Brain microvascular endothelial cell (primary cell): ENCODE measurements at places on chromosomes 12 and 14.

- DNase-seq = no peak
These were observed 12.7 kb upstream of the EIF4B start for GRCh38 chr12:52993558-52993869.

DNA sequence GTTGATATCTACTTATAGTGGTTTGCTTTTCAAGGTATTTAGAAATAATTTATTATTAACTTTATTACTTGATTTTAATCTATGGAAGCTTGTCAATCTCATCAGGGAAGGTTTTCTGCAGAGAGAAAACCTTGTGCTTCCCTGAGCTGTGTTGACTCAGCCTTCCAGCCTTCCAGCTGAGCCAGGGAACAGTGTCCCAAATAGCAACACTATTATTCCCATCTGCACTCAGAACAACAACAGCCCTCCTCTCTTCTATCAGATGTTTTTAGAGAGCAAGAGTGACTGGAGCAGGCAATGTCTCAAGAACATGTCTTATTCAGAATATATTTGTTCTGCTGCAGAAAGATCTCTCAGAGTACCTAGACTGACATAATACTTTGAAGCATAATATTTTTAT lies 389.9 kb upstream of the GARIN6 start:
- no peak for DNase-seq

DNA sequence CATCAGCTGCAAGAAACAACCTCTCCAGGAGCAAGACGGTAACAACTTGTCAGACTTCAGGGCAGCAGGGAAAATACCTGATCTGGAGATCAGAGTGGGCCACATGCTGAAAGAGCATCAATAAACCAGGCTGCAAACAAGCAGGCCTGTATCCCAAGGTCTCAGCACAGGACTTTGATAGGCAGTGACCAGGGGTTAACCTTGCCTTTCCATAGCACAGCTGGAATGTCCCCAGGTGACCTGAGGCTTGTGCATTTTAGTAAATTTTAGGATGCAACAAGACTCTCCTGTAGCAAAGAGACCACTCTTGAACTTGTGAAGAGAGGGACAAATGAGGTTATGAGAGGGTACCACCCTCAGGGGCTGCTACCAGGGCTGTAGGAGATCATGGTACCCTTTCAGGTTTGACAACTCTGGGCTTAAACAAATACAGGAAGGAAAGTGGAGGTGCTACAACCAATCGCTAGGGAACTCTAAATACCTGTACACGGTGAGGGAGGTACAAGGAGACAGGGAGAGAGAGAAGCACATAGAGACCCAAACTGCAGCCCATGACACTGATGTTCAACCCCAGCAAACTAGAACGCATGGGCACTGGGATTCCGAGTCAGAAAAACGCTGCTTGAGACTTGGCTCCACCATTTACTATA lies 95.4 kb upstream of the EVL start:
- DNase-seq = no peak

GRCh38 chr14:32039401-32040030 lies 37.6 kb upstream of the ARHGAP5 start:
- no peak for DNase-seq

DNA sequence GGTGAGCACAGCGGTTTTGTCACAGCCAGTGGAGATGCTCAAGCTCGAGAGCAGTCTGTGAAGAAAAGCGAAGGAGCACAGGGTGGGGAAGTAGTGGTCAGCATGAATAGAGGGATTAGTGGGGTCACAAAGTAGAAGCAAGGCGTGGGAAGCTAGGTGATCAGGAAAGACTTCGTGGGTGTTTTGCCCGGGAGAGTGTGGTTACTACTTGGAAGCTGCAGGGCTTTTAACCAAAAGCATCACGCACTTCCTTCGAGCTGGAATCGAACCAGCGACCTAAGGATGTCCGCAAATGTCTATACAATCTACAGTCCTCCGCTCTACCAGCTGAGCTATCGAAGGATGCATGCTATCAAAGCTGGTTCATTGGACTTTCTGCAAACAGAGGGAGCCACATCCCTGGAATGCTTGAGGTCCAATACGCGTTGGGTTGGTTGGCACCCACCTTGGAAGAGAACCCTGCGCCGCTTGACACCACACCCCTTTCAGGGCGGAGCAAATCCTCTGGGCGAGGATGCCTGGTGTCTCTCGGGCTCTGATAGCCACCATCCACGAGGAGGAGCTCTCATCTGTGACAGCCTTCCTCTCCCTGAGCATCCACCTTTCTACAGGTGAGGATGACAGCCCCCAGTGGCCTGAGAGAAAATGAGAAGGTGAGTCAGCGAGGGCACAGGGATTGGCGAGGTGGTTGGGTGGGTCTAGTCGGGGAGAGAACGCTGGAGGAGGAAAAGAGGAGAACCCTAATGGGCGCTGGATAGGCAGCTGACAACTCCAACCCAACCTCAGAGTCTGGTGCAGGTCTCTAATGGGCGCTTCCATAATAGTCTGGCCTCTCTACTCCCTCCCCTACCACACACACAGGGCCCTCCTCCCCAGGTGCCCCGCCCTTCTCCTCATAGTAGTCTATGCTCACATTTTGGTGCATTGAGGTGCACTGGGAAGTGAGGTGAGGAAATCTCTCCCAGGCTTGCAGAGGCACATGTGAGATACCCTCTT lies 16.0 kb upstream of the OR6S1 start:
- peak; percentile 49 for DNase-seq

- no peak for DNase-seq
These were observed 52.9 kb downstream of the PRKCH start for GRCh38 chr14:61374284-61374683.

GRCh38 chr12:114355389-114356088 lies 50.4 kb downstream of the TBX5 start:
- no peak for DNase-seq

- no peak for DNase-seq
These were observed 217.4 kb upstream of the RTL1 start for GRCh38 chr14:101120641-101121507.

DNA sequence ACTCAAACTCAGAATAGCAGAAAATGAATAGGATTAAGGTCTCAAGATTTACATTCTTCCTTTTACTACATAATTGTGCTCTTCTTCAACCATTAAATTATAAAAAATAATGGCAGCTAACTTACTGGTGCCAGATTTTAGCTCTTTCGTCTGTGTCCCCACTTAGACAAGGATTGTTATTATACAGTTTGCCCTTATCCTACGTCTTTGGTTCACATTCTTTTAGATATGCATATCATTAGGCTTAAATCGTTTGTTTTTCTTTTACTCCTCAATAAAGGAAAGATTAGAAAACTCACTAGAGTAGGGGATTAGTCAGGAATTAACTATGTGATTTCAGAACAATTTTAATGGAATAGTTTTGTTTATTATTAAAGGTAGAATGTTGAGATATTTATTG lies 129.6 kb upstream of the GARIN2 start:
- no peak for DNase-seq

GRCh38 chr12:117321572-117321971 lies 39.9 kb downstream of the NOS1 start:
- no peak for DNase-seq

DNA sequence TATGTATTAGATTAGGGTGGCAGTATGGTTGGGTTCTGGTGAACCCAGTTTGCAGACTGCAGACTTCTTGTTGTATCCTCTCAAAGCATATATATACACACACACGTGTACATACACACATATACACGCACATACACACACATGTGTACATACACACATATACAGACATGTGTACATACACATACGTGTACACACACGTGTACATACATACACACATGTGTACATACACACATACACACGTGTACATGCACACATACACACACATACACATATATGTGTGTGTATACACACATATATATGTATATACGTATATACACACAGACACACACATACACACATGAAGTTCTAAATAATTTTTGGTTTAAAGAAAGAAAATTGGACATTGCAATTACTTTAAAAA lies 780.2 kb downstream of the FLRT2 start:
- DNase-seq = no peak

GRCh38 chr14:46691819-46692218 lies 40.2 kb upstream of the RPL10L start:
- no peak for DNase-seq

GRCh38 chr12:109952873-109953272 lies 43.3 kb downstream of the GIT2 start:
- DNase-seq = no peak

- no peak for DNase-seq
These were observed 41.2 kb upstream of the PPM1H start for GRCh38 chr12:62976110-62976662.

DNA sequence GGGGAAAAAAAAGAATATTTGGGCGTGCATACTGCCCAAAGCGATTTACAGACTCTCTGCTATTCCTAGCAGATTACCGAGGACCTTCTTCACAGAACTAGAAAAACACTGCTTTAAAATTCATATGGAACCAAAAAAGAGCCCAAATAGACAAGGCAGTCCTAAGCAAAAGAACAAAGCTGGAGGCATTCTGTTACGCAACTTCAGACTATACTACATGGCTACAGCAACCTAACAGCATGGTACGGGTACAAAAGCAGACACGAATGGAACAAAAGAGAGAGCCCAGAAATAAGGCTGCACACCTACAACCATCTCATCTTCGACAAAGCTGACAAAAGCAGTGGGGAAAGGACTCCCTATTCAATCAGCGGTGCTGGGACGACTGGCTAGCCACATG lies 56.7 kb downstream of the TRAF3 start:
- no peak for DNase-seq

- DNase-seq = no peak
These were observed 186.4 kb downstream of the SYT10 start for GRCh38 chr12:33253178-33253577.

GRCh38 chr12:32435921-32436705 lies 36.8 kb downstream of the FGD4 start:
- DNase-seq = no peak

GRCh38 chr14:21042918-21043317 lies 756 bp downstream of the RNASE7 start:
- no peak for DNase-seq

DNA sequence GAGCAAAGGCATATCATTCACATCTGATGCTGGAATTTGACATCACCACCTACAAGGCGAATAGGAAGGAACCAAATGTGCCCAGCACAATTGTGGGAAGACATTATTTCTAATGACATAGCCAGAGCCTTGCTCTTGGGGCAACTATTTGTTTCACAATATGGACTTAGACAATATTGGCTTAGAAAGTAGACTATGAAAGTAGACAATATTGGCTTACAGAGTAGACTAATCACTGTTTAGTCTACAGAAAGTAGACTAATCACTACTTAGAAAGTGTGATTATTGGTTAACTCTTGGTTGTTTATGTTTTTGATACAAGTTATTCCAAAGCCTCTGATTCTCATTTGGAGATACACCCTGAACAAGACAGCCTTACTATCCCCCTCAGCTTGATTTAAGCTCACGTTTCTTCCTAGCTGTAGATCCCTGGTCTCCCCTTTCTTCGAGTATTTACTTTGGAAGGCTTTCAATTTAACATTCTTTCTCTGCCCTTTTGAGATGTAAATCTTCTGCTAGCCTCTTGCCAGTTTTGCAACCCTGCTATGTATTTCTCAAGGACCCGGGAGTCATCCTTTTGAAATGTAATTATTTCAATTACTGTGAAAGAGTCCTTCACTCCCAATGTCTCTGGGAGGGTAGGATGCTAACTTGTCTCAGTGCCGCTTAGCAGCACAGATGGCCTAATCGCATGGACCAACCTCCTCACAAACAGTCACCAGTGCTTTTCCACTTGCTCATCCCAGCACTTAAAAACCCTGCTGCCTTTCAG lies 843.2 kb downstream of the GALC start:
- DNase-seq = no peak
